ENCODE measurements at places on chromosomes 12 and 14. TPM values are rescaled to one million over a fixed set of nuclear protein-coding genes. Genes with fewer than 3 reads are reported as not detected.

DNA sequence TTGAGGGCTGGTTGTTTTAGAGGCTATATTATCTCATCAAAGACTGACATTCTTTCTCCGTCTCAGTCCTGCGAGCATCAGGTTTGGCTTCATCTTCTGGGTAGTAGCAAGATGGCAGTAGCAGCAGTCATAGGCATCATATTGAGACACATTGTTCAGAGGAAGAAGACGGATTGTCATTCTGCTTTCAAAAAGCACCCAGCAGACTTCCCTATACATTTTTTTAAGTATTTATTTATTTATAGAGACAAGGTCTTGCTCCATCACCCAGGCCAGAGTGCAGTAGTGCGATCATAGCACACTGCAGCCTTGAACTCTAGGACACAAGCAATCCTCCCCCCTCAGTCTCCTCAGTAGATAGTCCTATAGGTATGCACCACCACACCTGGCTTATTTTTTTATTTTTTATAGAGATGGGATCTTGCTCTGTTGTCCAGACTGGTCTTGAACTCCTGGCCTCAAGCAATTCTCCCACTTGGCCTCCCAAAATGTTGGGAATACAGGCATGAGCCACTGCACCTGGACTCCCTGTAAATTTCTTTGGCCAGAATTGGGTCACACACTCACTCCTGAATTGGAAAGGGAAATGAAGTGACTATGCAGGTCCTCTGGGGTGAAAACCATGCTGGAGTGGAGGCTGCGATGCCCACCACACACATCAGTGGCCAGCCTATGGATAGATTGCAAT, 125.4 kb downstream of the SLC38A6 start:
- no peak for DNase-seq

DNA sequence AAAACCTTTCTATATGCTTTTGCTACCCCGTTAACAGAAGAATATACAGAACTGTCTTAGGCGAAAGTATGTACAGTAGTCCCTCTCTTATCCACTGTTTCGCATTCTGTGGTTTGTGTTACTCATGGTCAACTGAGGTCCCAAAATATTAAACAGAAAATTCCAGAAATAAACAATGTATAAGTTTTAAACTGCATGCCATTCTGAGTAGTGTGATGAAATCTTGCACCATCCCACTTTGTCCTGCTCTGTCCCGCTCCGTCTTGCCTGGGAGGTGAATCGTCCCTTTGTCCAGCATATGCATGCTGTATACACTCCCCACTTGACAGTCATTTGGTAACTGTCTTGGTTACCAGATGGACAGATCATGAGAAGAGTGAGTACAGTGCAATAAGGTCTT, 70.1 kb upstream of the STRN3 start:
- DNase-seq: no peak

GRCh38 chr14:59282378-59282765, 93.9 kb downstream of the DAAM1 start:
- no peak for DNase-seq

DNA sequence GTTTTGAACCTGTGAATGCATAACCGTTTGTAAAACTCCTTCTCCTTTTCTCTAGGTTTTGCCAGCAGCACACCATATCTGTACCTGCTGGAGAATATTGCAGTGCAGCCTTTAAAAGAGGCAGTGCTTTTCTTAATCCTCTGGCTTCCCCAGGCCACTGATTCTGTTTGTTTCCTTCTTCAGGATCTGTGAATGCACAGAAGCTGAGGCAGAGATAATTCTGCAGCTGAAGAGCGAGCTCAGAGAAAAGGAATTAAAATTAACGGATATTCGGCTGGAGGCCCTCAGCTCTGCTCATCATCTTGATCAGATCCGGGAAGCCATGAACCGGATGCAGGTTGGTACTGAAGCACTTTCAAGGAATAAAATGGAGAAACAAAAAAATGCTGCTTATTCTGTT, 348.7 kb downstream of the NAV3 start:
- DNase-seq: no peak

DNA sequence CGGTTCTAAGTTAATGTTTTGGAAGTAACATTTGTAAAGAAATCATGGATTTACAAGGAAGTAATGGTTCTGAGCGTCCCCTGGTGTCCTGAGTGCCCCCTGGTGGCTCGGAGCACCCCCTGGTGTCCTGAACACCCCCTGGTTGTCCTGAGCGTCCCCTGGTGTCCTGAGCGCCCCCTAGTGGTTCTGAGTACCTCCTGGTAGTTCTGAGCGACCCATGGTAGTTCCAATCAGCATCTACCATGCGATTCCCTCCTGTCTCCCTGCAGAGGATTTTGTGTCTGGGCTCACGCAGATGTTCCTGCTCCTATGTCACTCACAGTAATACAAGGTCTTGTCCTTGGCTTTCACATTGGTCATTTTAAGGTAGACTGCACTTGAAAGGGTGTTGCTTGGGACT, 1352.9 kb downstream of the TMEM121 start:
- no peak for DNase-seq

- DNase-seq: no peak
These were observed 209.2 kb upstream of the C14orf180 start for GRCh38 chr14:104370256-104370870.

DNA sequence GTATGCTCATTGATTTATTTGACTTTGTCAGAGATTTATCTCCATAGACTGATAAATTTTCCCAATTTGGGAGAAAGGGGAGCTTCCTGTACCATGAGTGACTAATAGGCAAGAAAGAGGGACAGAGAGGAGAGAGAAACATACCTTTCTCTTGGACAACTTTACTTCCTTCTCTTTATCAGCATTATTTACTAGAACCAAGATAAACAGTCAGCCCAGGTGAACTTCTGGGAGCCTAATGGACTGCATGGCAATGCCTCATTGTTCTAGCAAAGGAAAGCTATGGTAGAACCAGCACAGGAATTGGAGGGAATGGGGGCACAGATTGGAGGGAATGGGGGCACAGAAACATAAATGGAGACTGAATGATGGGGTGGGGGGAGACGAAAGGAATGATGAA, 63.4 kb upstream of the STXBP6 start:
- no peak for DNase-seq

- DNase-seq: no peak
These were observed 388.8 kb upstream of the PDE3A start for GRCh38 chr12:19979584-19979983.

DNA sequence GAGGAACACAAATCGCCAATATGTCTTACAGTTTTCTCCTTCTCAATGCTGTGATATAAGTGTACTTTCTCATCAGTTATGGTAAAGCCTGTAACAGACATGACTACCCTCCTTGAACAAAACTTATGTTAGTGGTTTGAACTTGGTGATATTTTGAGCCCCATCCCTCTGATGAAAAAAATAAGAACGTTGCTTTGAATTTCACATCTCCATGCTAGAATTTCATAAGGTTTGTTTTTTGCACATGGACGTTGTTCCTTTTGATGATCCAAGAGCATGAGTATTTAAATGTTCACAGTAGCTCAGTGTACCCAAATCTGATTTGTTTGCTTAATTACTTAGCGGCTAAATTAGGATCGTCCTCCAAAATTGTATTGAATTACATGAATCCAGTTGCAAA, at the start of gene SLC15A5:
SLC15A5 (minus strand) TSS at position 101 of the 400 bp plus-strand sequence; CDS start at position 101, 0 bp downstream.
- no peak for DNase-seq

- DNase-seq: no peak
These were observed 74.1 kb downstream of the PITPNM2 start for GRCh38 chr12:123076604-123077297.

DNA sequence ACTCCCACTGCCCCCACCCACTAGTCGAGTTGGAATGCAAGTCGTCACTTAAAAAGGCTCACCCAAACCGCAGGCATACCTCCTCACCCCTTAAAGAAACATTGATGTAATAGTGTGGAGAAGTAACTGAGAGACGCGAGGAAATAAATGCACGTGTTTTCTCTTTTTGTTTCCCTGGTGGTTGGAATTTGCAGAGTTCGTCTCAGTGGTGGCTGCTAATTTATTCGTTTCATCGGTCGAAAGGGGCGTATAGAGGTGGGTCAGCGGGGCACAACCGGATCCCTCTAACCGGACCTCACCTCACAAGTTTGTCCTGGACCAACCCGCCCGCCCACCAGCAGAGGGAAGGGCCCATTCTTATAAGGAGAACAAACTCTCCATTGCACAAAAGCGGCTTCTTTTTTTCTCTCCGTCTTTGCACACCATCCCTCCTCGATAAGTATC, 5.0 kb upstream of the NPAS3 start:
- no peak for DNase-seq

GRCh38 chr14:101412739-101413138, 148.6 kb upstream of the DIO3 start:
- DNase-seq: no peak

DNA sequence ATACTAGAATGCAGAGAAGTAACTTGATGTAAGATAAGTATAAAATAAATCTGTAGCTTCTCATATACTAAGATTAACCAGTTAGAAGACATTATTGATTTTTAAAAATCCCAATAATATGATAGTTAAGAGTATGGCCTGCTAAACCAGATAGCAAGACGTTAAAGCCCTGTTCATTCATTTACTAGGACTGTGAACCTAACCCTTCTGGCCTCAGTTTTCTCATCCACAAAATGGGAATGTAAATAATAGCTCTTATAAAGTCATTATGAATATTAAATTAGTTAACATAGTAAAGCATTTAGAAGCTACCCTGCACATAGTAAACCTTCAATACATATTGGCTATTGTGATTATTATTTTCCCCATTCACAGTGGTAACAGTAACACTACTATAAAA, 6.0 kb upstream of the PRMT5 start:
- no peak for DNase-seq

GRCh38 chr12:131102991-131103668, 149.4 kb downstream of the ADGRD1 start:
- DNase-seq: no peak

DNA sequence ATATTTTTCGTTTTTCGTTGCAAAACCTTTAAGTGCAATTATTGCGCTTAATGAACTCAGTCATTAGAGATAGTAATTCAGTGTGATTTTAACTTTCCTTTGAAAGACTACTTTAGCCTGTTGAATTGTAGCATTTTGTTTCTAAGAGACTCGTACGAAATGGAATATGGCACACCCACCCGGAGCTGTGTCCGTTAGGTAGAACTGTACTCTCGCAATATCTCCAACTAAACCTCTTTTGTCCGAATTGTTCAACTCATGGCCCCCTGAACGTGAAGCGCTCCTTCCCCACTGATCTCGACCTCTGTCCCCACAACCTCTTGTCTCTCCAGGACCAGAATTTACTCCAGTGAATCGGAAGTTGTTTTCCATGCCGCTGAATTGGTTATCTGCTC, 800 bp downstream of the PCNX4 start:
- peak; percentile 7 for DNase-seq

DNA sequence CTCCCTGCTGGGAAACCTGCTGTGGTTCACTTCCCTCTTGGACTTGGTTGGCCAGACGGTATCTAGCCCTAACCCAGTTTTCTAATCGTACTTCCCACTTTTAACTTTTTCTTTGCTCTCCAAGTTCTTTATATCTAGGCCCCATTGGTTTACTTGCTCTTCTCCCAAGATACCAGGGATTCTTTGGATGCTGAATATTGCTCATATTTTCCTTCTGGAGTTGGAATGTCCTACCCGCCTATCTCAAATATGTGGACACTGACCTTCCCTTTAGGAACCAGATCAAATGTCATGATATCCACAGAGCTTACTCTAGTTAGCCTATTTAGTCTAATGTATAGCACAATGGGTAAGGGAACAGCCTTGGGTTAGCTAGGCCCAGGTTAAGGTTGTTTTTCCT, 228.6 kb downstream of the DACT1 start:
- DNase-seq: no peak

DNA sequence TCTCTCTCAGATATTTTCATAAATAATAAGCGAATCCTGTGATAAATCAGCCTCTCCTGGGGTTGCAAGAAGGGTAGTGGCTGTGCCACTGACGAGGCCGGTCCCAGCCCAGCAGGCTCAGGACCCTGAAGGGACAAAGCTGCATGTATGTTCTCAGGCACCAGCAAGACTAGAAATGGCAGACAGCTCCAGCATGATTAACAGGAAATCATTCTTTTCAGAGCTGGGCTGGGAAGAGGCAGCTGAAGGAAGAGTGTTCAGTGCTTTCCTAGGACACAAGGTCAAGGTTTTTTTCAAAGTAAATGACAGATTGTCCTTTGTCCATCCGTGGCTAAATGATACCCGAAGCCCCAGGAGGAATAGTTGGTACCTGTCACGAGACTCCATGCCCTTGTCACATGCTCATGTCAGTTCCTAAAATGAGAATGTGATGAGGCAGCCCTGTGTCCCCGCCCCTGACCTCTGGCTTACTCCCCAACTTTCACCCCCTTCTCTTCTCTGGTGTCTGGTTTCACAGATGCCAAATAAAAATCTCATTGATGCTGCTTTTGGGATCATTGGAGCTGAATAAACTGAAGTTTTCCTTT, 65.1 kb downstream of the PPP1R36 start:
- no peak for DNase-seq

DNA sequence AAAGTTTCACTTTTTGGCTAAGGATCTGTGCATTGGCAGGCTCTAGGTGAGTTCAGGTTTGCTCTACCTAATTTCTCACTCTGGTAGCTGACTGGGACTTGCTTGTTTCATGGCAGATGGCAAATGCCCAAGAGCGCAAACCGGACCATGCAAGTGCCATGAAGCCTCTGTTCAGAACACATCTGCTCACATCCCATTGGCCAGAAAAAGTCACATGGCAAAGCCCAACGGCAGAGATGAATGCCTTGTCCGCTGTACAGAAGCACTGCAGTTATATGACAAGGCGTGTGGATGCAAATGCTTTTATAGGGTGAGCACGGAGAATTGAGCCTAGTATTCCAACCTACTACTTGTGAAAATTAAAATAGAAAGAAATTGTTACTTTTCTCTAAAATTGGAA, 202.2 kb upstream of the HMGA2 start:
- no peak for DNase-seq

Gene CCDC197
- not detected for total RNA-seq

Gene TAS2R9
- not detected for total RNA-seq

Gene ADCY4
- total RNA-seq: 54.5 TPM

Gene A2M
- 139 TPM for total RNA-seq

Gene CFAP251
- total RNA-seq: 17.7 TPM

Gene TMEM229B
- total RNA-seq: 34.7 TPM

Gene KDM2B
- total RNA-seq: 23.6 TPM

Gene LGALS3
- 137 TPM for total RNA-seq

Gene LRRK2
- total RNA-seq: 27.6 TPM

Gene TDRD9
- total RNA-seq: 51.3 TPM

Gene PZP
- not detected for total RNA-seq

Gene ARHGEF25
- total RNA-seq: 3.3 TPM

Measured in thyroid gland (tissue), 4 donors.